ENCODE measurements at places on chromosomes 13 and 19. TPM values are rescaled to one million over a fixed set of nuclear protein-coding genes. Genes with fewer than 3 reads are reported as not detected.

Gene CEACAM5
- not detected for total RNA-seq

Gene METTL21C
- total RNA-seq, result not detected

Gene DCAF15
- total RNA-seq, result 67.7 TPM

Gene ZSCAN4
- not detected for total RNA-seq

Gene GNG8
- 9.6 TPM for total RNA-seq

Gene PTGER1
- total RNA-seq, result 0.17 TPM

Gene CA11
- 16.4 TPM for total RNA-seq

Gene KLK14
- total RNA-seq, result 0.26 TPM

DNA sequence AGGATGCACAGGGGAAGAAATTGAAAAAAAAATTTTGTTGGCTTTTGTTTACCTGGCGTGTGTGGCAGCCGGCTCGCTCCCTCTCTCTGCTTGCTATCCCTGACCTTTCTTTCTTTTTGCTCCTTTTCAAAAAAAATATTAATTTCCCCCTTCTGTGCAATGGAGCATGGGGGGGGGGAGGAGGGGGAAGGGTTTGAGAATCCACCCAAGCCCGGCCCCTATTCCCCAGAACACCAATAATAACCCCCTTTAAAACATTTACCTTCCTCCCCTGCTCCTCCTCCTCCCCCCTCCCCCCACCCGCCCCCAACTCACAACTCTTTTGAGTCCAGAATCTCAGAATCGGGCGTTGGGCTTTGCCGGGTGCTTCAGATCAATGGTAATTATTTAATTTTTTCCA is 28.4 kb downstream of the NFIX start:
- no peak for ATAC-seq

GRCh38 chr19:21595185-21595584 is 89.8 kb downstream of the ZNF429 start:
- ATAC-seq, result no peak

DNA sequence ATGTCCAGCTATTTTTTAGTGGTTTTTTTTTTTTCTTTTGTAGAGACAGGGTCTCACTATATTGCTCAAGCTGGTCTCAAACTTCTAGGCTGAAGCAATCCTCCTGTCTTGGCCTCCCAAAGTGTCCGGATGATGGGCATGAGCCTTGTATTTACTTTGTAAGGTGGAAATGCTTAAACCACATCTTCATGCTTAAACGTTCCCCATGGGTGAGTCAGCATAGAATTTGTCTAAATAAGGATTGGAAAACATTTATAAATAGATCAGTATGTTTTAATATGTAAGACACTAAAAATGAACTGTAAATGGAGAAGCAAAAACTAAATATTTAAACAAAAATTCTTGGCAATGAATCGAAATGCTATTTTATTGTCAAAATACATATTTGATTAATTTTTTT is 698.0 kb downstream of the PCDH9 start:
- ATAC-seq, result no peak

- ATAC-seq, result no peak
Observed at GRCh38 chr19:13844130-13844631, 32.8 kb upstream of the NANOS3 start.

GRCh38 chr13:63044589-63045313 is 1629.1 kb upstream of the PCDH20 start:
- ATAC-seq, result no peak

DNA sequence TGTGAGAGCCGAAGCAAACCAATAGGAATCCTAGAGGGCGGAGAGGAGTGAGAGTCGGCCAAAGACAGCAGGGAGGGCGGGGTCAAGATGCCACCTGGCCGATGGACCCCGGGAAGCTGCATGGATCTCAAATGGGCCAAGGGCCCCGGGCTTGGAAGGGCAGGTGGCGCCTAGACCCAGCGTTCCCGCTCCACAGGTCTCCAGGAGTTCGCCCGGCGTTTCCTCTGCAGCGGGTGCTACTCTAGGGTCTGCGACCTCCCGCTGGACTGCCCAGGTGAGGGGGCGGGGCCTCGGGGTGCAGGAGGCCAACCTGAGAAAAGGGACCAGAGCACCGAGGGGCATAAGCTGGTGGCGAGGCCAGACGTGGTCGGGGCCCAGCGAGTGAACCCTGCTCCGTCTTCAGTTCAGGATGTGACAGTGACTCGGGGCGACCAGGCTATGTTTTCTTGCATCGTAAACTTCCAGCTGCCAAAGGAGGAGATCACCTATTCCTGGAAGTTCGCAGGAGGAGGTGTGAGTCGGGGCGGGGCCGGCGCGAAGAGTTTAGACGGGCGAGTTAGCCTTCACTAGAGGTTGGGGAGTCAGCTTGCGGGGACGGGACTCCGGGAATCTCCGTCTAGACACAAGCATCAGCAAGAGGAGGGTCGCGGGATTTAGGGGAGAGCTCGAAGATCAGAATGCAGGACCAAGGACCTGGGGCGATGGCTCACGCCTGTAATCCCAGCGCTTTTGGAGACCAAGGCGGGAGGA is 9.9 kb downstream of the SPACA6 start:
- ATAC-seq, result no peak

- ATAC-seq, result no peak
Observed at GRCh38 chr19:4094761-4095487, 28.2 kb upstream of the ZBTB7A start.

DNA sequence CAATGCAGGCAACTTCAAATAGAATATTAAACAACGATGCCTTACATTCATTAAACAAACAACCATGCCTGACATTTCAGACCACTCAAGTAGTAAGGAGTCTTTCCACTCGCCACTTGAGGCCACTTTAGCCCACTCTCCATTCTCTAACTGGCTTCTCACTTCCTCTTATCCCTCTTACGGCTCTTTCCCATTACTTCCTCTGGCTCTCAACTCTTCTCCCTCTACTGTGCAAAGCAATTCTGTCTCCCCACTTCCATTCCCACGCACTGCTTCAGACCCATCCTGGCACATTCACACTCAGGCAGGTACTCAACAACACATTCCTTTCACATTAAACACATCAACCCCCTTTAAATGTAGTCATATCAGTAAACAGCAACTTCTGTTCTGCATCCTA is 229.8 kb upstream of the IPO5 start:
- ATAC-seq, result no peak

DNA sequence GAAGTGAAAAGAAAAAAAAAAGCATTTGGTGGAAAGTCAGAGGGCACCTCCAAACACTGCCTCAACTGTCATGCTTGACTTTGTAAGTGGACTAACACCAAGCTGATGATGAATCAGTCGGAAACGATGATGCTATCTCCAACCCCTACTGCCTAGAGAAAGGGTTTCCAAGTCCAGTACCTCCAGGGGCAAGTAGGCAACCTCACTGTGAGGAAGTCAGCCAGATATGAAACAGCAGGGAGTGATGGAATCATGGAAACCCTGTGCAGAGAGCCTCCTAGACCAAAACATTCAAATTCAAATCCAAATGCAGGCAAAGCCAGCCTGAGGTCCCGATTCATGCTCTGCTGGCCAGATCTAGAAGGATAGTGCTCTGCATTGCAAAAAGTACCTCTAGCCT is 100.9 kb upstream of the SERP2 start:
- no peak for ATAC-seq

DNA sequence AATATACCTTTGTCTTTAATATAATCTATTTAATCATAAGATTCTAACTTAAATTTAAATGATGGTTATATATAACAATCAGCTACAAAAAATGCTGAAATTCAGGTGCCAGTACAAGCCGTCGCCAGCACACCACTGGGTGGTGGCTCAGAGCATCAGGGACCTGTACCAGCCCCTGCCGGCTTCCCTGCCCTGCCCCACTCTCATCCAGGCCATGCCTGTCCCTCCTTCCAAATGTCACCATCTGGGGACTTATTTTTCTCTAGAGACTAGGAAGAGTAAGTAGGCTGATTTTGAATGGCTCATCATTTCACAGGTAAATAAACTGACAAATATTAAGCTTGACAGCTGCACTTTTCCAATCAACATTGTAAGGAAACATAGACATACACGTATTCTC is 1.6 kb downstream of the METTL21C start:
- ATAC-seq, result no peak

- peak; percentile 98 for ATAC-seq
Observed at GRCh38 chr13:29886446-29886845, 36.0 kb upstream of the UBL3 start.

GRCh38 chr13:112911285-112911701 is 57.7 kb upstream of the MCF2L start:
- ATAC-seq, result no peak

GRCh38 chr13:65600702-65601101 is 1629.4 kb downstream of the PCDH9 start:
- no peak for ATAC-seq

DNA sequence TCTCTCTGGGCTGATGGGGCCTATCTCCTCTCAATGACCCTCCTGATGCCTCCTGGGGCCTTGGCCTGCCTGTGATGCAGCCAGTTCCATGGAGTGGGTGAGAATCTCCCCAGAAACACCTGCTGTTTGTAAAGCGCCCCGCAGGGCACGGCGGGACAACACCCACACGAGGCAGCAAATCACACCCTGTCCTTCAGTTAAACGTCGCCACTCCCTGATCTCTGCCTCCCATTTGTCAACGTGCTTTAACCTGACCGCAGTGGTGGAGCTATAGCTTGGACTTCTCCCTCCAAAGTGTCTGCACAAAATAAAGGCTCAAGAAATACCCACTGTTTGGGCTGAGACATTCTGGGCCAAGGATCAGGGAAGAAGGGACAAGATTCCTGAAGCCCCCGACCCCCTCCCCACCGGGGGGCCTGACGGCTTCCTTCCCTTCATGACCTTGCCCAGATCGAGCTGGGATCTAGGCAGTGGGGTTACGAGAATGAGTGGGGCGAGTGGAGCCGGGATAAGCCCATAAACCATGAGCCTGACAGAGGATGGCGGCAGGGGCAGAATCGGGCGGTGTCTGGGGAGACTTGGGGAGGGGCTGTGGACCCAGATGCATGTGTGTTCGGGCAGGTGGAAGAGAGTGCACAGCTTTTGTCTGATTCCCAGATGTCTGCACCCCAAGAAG is 8.0 kb downstream of the MYDGF start:
- ATAC-seq, result no peak

DNA sequence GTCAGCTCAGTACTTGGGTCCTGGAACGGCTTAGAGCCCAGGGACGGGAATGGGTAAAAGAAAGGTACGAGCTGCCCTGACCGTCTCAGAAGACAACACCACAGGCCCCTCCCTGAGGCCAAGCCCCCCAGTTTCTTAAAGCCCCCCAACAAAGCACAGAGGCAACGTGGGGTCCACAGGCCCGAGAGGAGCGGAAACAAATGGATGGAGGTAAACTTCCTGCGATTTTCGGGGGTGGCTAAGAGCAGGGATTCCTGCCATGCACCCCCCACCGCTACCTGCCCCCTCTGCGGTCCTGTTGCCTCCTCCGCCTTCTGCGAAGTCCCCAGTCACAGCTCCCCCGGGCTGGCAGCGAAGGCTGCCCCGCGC is 48.2 kb downstream of the PTPRS start:
- no peak for ATAC-seq

DNA sequence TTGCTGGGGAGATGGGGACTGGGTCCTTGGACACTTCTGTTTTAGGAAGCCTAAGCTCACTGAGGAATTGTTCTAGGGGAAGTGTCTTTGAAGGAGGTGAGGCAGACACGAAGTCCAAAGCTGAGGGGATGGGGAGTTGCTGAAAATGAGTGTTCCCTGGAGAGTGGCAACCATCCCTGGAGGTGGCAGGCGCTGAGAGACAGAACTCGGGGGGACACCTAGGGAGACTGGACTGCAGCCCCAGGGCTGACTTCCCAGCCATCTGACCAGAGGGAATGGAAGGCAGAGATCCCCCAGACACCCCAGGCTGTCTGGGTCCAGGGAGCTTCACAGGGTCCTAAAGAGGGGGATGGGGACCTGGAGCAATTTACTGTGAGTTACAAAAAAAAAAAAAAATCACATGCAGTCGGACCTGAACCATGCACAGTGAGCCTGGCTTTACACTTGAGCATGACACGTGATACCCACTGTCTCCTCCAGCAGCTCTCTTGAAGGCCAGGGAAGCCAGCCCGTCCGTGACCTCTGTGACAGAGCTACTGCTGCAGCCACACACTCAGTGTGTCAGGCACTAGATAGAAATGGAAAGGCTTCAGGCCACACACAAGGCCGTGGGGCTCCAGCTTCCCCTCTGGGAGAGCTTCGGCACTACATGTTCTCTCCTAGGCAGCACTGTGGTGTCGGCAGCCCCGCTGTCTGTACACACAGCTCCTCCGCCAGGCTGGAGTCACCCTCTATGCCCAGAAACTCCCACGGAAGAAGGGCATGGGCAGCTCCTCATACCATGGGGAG is 77.1 kb upstream of the KCTD15 start:
- no peak for ATAC-seq

- no peak for ATAC-seq
Observed at GRCh38 chr13:38804061-38804460, 117.2 kb downstream of the FREM2 start.

GRCh38 chr13:111249637-111250360 is 70.6 kb upstream of the TEX29 start:
- ATAC-seq, result no peak

DNA sequence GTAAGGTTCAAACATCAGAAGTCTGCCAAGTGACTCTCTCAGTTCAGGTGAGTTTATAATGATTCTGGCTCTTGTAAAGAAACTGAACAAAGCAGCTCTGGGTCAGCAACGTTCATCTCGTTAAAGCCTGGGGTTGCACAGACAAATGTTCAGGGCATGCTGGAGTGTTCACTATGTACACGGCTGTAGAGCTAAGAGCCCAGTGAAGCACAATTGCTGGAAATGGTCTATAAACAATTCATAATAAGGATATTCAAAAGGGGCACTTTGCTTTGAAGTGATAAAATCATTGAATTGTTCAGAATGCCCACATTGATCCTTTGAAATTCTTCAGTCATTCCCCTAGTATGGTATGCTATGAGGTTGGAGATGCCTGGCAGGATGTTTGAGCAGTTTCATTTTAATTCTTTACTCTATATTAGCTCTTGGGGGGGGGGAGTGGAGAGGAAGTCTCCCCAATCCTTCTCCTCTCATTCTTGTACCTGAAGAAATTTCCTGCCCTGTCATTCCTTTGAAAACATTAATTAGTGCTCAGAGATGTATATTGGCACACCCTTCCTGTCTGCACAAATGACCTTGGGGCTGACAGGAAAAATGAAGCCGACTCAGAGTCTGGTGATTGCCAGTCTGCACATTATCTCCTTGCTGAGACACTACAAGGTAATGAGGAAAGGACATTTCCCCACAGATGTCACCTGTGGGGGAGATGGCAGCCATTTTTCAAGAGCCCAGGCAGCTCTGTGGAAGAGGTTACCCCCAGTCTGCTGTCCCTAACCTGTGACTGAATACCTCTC is 145.5 kb downstream of the DLEU7 start:
- no peak for ATAC-seq

DNA sequence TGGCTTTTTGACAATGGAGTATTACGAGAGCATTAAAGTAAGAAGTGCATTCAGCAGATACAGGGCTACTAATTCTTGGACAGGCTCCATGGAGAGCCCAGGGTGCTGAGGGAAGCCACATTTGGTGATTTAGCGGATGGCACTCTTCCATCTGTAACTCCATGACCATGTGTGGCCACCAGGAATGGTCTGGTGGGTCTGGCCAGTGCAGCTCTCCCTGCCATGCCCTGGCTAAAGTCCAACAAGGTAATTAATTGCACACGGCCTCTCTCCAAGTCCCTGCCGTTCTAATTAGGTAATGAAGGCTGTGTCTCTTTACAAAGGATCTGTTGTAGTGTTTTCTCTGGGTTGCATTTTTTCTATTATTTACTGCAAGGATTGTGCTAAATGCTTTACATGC is 4.3 kb upstream of the ZFR2 start:
- no peak for ATAC-seq
